ENCODE measurements at places on chromosomes 1 and 21.

- peak; percentile 62 for DNase-seq
These were observed 55.5 kb downstream of the GABPA start for GRCh38 chr21:25790122-25790877.

- no peak for DNase-seq
These were observed 144.7 kb upstream of the JUN start for GRCh38 chr1:58928514-58928913.

- DNase-seq, result no peak
These were observed 48.4 kb downstream of the TRMT1L start for GRCh38 chr1:185108321-185108720.

GRCh38 chr1:5571438-5571837 lies 420.8 kb downstream of the NPHP4 start:
- DNase-seq, result no peak

- DNase-seq, result no peak
These were observed 10.2 kb upstream of the IFI16 start for GRCh38 chr1:158999316-159000069.

- no peak for DNase-seq
These were observed 118.3 kb downstream of the NOS1AP start for GRCh38 chr1:162187687-162188276.

DNA sequence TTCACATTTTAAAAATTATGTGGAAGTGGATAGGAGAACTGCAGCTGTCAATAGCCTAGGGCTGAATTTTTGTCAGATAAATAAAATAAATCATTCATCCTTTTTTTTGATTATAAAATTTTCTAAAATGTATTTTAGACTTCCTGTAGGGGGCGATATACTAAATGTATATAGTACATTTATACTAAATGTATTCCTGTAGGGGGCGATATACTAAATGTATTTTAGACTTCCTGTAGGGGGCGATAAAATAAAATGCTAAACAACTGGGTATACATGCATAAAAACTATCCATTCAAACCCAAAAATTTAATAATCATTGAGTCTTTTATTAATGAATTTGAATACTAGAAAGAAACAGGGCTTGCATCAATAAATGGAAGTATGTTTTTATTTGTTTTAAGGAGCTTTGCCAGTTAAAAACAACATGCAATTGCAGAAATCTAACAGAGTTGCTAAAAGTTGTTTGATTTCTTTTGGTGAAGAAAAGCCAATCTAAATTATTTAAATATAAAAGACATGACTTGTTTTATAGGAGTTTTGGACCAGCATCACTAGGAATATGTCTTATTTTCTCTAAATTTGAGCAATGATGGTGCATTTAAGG lies 31.4 kb downstream of the CLCA1 start:
- peak; percentile 73 for DNase-seq

DNA sequence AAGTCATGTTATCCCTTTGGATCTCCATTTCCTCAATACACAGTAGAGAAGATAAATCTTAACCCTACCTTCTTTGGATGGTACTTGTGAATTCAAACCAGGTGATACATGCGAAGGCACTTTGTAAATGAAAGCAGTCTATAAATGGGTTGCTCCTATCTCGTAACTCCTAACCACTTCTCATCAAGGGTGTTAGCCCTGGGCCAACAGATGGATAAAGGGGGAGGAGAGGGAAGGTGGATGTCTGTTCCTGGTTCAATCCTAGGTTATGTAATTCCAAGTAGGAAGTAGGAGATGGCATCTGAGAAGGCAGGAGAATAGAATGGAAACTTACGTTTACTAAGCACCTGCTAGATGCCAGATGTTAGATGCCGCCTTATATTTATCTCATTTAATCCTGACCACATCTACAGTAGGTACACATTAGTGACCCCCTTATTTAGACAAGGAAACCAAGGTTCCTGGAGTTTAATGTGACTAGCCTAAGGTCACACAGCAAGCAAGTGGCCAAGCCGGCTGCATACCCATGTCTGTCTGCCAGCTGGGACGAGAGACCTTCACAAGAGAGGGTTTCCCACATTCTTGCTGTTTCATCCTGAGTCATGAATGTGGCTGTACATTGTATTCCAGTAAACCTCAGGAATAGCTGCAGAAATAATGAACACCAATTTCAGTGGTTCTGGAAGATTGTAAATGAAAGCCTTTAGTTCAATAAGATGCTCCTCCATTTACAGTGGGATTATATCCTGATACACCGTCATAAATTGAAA lies 47.7 kb downstream of the ELAVL4 start:
- DNase-seq, result no peak

DNA sequence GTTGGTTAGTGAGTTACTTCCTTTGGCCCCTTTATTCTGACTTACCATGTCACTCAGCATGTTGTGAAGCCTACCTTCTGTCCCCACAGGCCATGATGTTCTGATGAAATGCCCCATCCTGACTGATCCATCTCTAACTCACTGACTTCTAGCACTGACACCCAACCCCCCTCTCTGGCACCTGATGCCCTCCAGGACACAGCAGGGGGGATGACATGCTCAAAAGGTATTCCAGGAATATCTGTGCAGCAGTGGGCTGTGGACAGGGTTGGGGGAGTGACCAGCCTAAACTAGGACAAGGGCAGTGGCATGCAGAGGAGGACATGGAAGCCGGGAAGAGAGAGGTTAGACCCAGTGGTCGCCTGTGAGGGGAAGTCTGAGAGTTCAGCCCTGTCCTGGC lies 25.5 kb downstream of the SYT2 start:
- DNase-seq, result no peak

DNA sequence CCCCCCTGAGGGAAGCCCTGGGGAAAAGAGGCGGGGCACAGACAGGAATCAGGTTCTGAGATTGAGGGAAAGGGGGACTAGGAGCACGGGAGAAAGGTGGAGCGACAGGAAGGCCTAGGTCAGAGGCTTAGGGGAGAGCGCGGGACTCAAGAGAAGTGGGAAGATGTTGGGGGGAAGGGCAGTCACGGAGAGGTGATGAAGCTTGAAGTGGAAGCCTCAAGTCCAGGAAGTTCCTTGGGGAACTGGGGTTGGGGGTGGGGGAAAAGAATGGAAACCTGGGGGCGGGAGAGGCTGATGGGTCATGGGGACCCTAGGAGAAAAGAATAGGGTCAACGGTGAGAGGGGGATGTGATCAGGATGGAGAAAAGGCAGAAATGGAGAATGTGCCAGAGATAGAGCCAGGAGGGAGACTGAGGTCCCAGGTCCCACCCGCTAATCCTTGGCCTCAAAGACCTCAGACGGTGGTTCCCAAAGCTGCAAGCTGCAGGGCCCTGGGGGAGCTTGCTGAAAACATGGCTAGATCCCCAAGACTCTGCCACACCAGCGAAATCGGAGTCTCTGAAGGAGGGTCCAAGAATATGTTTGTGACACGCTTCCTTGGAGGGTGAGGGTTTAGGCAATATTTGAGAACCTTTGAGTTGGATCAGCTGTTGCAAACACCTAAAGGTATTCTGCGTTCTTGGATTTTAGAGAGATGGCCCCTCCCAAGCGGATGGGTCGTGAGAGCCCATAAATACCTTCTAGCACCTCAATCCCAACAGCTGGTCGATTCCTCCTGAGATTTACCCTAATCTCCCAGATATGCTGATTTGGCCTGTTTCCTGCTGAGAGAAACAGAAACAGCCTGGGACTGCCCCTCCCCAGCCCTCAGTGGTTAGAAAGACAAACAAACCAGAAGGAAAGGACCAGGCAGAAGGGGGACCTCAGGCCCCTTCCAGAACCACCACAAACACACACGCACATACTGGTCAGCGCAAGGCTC lies 3.6 kb downstream of the C1orf232 start:
- DNase-seq, result no peak

DNA sequence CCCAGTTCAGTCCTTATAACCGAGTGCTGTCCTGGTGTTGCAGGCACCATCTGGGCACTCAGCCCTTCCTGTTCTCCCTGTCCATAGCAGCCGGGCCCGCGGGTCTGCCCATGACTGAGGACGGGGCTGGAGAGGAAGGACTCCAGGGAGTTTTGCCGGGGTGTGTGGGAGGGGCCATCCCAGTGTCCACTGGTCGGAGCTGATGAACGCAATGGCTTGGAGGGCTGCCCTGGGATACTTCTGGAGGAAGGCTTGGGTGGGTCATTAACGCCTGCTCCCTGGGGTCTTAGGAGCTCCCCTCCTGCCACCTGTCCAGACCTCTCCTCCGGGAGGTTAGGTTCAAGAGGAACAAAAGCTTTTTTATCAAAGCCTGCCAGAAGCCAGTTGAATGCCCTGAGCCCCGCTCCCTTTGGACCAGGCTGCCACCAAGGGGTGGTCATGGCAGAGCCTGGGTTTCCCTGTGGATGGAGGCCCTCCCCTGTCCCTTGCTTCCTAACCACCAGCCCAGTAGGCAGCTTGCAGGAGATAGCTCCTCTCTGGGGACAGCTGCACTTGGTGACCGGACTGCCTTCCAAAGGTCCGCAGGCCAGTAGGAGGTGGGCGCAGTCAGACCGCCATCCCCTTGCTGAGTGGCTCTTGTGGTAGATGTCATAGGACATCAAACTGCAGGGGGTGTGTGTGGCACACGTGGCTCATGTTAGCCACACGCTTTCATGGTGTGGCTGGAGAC lies 61.3 kb downstream of the TRIM11 start:
- no peak for DNase-seq

GRCh38 chr21:15247613-15248012 lies 182.8 kb upstream of the NRIP1 start:
- DNase-seq, result no peak

DNA sequence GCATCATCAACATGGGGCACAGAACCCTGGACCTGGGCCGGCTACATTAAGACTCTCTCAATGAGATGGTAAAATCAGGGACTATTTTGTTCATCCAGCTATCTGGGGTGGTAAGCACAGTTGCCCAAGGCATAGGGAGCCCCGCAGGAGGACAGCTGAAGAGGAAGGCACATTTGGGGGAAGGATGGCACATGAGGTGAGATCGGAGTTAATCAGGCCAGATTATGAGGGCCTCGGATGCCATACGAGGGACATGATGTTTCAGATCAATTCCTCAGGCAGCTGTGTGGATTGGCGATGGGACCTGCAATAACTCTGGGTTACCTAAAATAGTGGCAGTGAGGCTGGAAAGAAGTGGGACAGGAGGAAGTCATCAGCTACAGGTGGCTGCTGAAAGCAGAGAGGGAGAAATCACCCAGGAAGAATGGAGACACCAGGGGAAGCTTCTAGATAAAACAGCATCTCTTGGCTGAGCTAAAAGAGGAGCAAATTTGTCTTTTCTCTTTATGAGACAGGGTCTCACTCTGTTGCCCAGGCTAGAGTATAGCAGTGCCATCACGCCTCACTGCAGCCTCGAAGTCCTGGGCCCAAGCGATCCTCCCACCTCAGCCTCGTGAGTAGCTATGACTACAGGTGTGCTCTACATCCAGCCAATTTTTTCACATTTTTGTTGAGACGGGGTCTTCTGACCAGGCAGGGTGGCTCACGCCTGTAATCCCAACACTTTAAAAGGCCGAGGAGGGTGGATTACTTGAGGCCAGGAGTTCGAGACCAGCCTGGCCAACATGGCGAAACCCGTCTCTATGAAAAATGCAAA lies 21.1 kb downstream of the TOMM20 start:
- no peak for DNase-seq

DNA sequence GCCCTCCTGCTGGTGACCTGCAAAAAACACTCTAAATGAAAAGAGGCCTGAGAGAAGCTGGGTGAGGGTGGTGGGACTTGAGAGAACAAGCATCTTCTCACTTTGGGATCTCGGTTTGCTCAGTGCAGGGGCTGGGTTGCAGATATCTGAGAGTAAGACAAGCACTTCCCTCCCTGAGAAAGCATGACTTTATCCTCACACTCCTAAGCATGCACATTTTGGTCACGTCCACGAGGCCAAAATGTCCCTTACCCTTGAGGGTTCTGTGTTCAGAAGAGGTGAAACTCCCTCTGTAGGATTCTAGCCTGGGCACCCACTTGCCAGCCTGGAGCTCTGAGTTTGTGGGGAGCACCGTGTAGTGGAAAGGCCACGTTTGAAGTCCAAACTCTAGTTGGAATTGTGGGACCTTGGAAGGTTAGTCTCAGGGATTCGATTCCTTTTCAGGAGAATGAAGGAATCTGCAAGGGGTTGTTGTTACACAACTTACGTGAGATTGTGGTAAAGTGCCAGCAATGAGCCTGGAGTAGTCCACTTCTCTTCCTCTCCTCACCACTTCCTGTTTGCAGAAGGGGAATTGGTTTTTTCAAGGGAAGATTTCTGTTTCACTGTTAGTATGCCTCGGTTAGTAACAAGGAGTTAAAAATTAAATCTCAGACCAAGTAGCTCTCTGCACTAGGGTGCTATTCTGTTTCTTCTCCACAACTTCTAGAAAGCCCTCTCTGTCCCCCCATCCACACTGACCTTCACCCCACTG lies 3.0 kb downstream of the FCAMR start:
- DNase-seq, result no peak
